ENCODE measurements at places on chromosomes 5 and 9. TPM values are rescaled to one million over a fixed set of nuclear protein-coding genes. Genes with fewer than 3 reads are reported as not detected.

LCP2 gene
- total RNA-seq: 393 TPM

- no peak for DNase-seq
Measured at GRCh38 chr5:110918683-110919082, 152.8 kb upstream of the TSLP start.

GRCh38 chr5:150750469-150750868 is 8.3 kb downstream of the DCTN4 start:
- DNase-seq: no peak

IFNB1 gene
- total RNA-seq: 1.1 TPM

DNA sequence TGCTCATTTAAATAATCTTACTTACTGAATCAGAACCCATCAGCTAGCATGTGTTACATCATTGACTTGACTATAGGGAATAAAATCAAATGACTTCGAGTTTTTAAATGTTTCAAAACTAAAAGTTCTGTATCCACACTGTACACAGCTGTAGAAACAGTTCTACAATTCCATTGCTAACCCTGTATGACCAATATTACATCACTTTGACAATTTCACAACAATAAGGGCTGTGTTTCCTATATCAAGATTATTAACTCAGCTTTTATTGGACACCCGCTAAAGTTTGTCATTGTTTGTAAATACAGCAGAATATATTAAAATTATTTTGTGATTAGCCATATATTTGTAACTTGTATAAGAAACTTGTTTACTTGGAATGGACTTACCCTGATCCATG is 540.8 kb downstream of the PRELID2 start:
- DNase-seq: no peak
